ENCODE measurements at places on chromosomes 6 and 20. TPM values are rescaled to one million over a fixed set of nuclear protein-coding genes. Genes with fewer than 3 reads are reported as not detected.

LST1 gene
- polyA plus RNA-seq, result 1.8 TPM

OPRL1 gene
- polyA plus RNA-seq, result 0.08 TPM

HNF4A gene
- not detected for polyA plus RNA-seq

CLVS2 gene
- polyA plus RNA-seq, result 0.08 TPM

NRN1 gene
- polyA plus RNA-seq, result 9.3 TPM

GABRR1 gene
- polyA plus RNA-seq, result not detected

GMNN gene
- polyA plus RNA-seq, result 11.0 TPM

- H3K27ac ChIP-seq, result no peak overlapping the region
- H3K4me3 ChIP-seq, result no peak overlapping the region
- H3K36me3 ChIP-seq, result no peaks in the 10 kb centered on the region
- no peaks in the 10 kb centered on the region for H3K27me3 ChIP-seq
- no peak for DNase-seq
Observed at GRCh38 chr6:1971612-1972011, 273.8 kb downstream of the GMDS start.

DNA sequence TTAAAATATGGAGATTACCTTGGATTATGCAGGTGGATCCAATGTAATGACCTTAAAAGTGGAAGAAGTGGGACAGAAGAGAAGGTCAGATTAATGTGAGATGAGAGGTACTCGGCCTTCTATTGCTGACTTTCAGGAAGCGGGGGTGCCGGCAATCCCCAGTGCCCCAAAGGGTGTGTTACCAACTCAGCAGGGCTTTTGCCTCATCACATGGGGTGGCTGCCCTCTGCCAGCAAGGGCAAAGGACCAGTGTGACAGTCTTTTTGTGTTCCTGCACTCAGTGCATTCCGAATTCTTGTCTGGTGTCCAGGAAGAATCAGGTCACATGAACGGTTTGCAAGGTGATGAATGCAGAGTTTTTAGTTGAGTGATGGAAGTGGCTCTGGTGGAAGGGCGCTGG, 624.2 kb downstream of the COL12A1 start:
- H3K27me3 ChIP-seq, result no peaks in the 10 kb centered on the region
- DNase-seq, result no peak
- no peak overlapping the region for H3K27ac ChIP-seq
- H3K36me3 ChIP-seq, result no peaks in the 10 kb centered on the region
- no peaks in the 10 kb centered on the region for H3K4me1 ChIP-seq

GRCh38 chr20:16261733-16262273, 311.4 kb downstream of the KIF16B start:
- H3K36me3 ChIP-seq, result no peaks in the 10 kb centered on the region
- H3K27me3 ChIP-seq, result no peaks in the 10 kb centered on the region
- no peak overlapping the region for H3K27ac ChIP-seq
- no peaks in the 10 kb centered on the region for H3K4me1 ChIP-seq
- no peak for DNase-seq
- H3K4me3 ChIP-seq, result no peak overlapping the region

DNA sequence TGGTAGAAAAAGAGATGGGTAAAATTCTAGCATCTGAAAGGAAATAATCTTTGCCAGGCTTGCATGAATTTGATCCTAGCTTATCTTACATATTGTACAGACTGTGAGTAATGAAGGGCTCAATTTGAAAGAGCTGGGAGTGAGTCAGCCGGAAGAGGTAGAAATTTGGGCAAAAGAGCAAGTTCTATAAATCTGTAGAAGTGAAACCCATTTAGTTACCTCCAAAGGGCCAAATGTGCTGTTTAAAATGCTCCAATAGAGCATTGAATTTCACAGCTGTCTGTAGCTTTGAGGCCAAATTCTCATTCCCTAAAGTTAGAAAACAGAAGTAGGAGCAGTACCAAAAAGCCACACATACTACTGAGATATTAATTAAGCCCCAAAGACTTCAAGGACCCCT, 466.1 kb downstream of the BTBD3 start:
- no peaks in the 10 kb centered on the region for H3K4me1 ChIP-seq
- no peaks in the 10 kb centered on the region for H3K27me3 ChIP-seq
- no peak overlapping the region for H3K4me3 ChIP-seq
- DNase-seq, result no peak

DNA sequence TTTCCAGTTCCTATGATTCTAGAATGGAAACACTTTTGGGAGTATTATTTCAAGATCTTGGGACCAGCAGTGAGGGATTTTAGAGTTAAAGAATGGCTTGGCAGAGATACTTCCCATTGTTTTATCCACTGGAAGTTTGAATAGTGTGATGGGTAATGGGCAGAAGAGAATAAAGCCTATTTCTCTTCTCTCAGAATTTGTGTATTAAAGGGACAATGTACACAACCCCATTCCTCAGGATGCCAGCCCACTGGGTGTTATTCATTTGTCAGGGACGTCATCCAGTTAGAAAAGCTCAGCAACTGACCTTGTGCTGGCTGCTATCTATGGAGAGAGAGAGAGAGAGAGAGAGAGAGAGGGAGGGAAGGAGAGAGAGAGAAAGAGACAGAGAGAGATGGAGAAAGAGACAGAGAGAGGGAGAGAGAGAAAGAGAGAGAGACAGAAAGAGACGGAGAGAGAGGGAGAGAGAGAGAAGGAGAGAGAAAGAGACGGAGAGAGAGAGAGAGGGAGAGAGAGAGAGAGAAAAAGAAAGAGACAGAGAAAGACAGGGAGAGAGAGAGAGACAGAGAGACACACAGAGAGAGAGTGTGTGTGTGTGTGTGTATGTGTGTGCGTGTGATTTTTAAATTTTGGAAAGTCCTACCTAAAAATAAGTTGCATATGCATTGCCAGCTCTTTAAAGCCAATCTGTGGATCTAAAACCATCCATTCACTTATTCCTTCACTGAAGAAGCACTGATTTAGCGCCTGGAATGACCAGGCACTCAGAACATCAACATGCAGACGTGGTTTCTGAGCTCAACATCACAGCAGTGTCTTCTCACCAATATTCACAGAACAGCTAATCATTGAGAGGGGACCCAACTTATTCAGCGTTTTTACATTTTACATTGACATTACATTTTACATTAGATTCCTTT, 388.8 kb downstream of the THBS2 start:
- no peaks in the 10 kb centered on the region for H3K27me3 ChIP-seq
- H3K36me3 ChIP-seq, result no peaks in the 10 kb centered on the region
- no peak overlapping the region for H3K27ac ChIP-seq
- no peak for DNase-seq
- H3K4me1 ChIP-seq, result peaks cover 10% of the 10 kb centered on the region
- H3K4me3 ChIP-seq, result no peak overlapping the region

DNA sequence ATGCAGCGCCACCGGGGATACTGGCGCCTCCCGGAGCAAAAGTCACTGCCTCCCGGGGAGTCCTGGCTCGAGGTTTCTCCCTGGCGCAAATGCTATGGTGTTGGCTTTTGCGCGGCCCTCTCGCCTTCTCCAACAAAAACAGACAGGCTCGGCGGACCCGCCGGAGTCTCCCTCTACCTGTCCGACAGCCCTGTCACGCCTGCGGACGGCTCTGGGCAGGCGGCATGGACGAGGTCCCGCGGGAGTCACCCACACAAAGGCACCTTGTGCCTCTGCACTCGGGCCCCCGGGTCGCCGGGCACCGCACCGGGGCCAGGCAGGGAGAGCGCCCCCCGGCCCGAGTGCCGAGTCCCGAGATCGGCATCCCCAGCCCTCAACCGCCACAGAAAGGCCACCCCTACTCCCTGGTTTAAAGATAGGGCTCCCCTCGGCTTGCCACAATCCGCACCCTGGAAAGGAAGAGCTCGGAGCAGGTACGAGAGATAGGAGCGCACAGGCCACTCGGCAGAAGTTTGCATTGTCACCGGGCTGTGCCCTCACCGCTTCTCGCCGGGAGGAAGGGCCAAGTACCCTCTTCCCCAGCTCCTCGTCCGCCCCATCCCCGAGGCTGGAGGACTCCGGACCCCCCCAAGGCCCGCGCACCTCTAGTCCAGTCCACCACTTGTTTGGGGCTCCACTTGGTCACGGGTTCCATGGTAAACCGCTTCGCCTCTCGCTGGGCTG, 903 bp downstream of the CNKSR3 start:
- peaks cover 6% of the 10 kb centered on the region for H3K4me1 ChIP-seq
- H3K36me3 ChIP-seq, result no peaks in the 10 kb centered on the region
- peak; percentile 53 for DNase-seq

GRCh38 chr20:53453076-53453475, 140.6 kb downstream of the ZNF217 start:
- no peaks in the 10 kb centered on the region for H3K36me3 ChIP-seq
- no peak overlapping the region for H3K27ac ChIP-seq
- H3K27me3 ChIP-seq, result no peaks in the 10 kb centered on the region
- H3K4me1 ChIP-seq, result no peaks in the 10 kb centered on the region
- no peak overlapping the region for H3K4me3 ChIP-seq

GRCh38 chr20:36745234-36745926, 510 bp downstream of the NDRG3 start:
- H3K4me1 ChIP-seq, result peaks cover 34% of the 10 kb centered on the region
- no peak for DNase-seq
- no peaks in the 10 kb centered on the region for H3K36me3 ChIP-seq
- H3K27me3 ChIP-seq, result no peaks in the 10 kb centered on the region
- peak overlapping the region; percentile 83 for H3K27ac ChIP-seq

DNA sequence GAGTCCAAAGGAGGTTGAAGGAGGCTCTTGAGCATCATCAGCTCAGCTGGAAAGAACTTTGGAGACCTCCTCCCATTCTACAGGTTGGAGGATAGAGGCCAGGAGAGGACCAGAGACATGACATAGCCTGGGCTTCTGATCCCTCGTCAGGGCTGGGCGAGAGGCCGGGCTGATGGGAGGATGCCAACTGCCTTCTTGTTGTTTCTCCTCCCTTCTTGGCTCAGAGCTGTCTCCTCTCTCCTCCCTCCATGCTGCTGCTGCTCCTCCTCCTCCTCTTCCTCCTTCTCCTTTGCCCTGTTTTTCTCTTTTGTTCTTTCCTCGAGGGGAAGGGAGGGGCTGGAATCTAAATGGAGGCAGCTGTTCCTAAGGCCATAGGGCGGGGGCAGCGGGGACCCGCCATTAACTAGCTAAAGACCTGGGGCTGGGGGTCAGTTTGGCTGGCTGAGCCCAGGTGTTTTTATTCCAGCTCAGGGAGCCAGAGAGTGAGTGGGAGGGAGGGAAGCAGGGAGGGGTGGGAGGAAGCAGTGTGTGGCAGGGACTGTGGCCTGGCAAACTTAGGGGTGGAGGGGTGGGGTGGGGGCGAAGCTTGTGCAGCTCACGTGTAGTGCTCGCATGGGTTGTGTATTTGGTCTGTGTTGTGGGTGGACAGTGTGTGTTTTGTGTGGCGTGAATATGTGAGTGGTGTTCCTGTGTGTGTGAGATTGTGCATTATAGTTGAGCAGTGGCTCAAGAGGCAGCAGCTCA, 84.8 kb downstream of the CD40 start:
- no peak overlapping the region for H3K4me3 ChIP-seq
- H3K27ac ChIP-seq, result no peak overlapping the region
- no peak for DNase-seq
- H3K27me3 ChIP-seq, result peaks cover 56% of the 10 kb centered on the region

DNA sequence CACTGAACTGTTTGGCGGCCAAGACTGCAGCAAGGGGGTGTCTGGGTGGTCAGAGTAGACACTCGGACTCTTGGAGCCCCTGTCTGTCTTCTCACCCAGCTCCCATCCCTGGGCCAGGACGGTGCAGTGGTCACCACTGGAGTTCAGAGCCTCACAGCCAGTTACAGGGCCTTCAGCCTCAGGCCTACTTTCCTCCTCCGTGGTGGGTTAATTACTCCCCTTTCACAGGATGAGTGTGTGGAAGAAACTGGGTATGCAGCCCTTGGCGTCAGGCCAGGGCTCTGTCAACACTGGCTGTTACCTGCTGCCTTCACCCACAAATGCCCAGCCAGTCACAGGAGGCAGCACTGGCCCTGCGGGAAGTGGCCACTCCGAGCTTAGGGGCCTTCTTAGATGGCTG, 1.8 kb upstream of the YTHDF1 start:
- peaks cover 5% of the 10 kb centered on the region for H3K27me3 ChIP-seq
- peaks cover 30% of the 10 kb centered on the region for H3K4me1 ChIP-seq
- no peak for DNase-seq

DNA sequence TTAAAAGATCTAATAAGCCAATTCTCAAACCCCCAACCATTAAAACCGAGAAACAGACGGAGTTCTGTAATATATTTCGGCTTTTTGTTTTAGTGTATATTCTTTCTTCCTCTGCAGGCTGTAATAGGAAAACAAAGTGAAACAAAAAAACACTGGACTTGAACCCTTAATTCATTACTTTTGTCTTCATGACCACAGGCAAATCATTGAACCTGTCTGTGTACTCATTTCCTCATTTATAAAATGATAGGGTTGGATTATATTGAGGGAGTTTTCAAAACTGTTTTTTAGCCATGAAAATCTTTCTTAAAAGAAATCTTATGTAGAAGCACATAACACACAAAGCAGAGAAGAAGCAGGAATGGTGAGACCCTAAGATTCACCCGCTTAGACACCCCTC, 278.8 kb downstream of the CD83 start:
- no peak for DNase-seq
- H3K27me3 ChIP-seq, result no peaks in the 10 kb centered on the region
- no peak overlapping the region for H3K27ac ChIP-seq
- no peak overlapping the region for H3K4me3 ChIP-seq
- no peaks in the 10 kb centered on the region for H3K36me3 ChIP-seq

GRCh38 chr6:7975764-7976146, 65.2 kb upstream of the TXNDC5 start:
- H3K27ac ChIP-seq, result no peak overlapping the region
- no peaks in the 10 kb centered on the region for H3K27me3 ChIP-seq
- DNase-seq, result no peak
- H3K4me1 ChIP-seq, result no peaks in the 10 kb centered on the region

GRCh38 chr6:31143148-31143547, 4.3 kb upstream of the PSORS1C2 start:
- H3K36me3 ChIP-seq, result no peaks in the 10 kb centered on the region
- no peak overlapping the region for H3K27ac ChIP-seq
- no peak overlapping the region for H3K4me3 ChIP-seq
- H3K4me1 ChIP-seq, result no peaks in the 10 kb centered on the region

DNA sequence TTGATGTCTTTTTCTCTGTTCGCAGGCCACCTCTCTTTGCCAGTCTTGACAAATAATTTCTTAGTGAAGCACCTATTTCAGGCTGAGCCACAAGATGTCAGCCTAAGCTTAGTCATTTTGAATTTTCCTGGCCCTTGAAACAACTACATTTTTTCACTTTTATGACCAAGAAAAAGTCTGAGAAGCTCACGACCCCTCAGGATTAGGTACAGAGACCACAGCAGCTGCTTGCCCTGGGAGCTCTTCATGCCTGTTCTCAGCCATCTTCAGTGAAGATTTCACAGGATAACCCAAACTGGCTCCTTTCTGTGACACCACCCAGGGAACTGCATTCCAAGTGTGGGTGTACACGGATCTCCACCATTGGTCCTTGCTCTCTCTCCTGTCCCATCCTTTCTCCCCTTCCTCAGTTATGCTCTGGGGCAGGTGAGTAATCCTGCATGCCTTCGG, 38.4 kb upstream of the SPTLC3 start:
- H3K4me1 ChIP-seq, result no peaks in the 10 kb centered on the region
- H3K27ac ChIP-seq, result no peak overlapping the region
- DNase-seq, result no peak

DNA sequence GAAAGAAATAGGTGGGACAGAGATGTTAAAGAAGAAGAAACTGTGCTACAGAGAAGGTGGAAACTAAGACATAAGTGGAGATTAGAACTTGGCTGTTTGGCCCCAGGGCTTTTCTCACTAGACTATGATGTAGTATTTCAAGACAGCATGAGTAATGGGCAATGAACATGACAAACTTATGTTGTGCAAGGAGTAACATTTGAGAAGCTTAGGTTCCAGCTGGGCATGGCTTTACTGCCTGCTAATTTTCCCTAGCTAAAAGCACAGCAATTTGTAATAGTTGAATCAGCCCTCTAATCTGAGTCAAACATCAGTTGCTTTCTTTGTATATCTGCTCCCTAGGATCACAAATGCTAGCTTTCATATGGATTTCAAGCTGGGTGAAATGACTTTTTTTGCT, 294.3 kb upstream of the BMP2 start:
- H3K27me3 ChIP-seq, result no peaks in the 10 kb centered on the region
- no peaks in the 10 kb centered on the region for H3K36me3 ChIP-seq
- no peak for DNase-seq
- H3K27ac ChIP-seq, result no peak overlapping the region
- no peaks in the 10 kb centered on the region for H3K4me1 ChIP-seq
